Thoracic aorta (tissue), 2 donors: ENCODE measurements at places on chromosomes 2 and 18. TPM values are rescaled to one million over a fixed set of nuclear protein-coding genes. Genes with fewer than 3 reads are reported as not detected.

DNA sequence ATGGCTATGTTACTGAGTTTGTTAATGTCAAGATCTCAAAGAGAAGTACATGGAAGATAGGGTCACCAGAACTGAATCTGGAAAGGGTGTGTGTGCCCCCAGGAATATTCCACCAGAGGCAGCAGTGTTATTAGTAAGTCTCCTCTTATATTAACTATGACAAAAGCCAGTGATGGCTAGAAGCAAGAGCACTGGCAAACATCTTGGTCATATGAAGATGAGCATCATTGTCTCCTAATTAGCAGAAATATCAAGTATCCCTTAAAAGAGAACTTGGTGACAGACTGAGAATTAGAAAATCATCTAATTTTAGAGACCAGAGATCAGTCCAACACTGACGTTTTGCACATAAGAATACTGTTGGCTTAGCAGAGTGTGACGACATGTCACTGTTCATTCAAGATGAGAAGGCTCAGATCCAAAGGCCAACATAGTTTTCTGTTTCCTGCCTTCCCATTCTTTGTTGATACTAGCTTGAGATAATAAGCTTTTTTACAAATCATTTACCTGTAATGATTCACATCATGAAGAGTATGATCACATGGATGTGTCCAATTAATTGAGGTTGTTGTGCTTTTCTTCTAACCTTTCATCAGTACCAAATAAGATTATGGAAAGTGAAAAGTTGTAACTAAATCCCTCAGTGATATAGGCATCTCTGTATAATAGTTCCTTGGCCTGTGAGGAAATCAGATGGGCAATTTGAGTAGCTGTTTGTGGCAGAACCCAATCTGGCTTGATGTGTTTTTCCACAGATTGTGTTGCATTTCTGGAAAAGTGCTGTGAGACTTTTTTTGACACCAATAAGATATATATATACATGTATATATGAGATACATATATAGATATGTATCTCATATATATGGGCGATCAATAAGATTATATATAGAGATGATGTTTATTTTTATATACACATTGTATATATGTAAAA is 44.5 kb downstream of the MAPRE2 start:
- no peak for DNase-seq

GRCh38 chr2:148813603-148814065 is 61.4 kb upstream of the KIF5C start:
- DNase-seq = no peak

GKN2 gene
- total RNA-seq = 9.7 TPM

- DNase-seq = no peak
These were observed 200.6 kb downstream of the ZBTB7C start for GRCh38 chr18:48208432-48209140.

OXER1 gene
- 5.8 TPM for total RNA-seq

GRCh38 chr2:136058262-136058661 is 59.7 kb downstream of the CXCR4 start:
- no peak for DNase-seq

MSGN1 gene
- not detected for total RNA-seq

SCG2 gene
- total RNA-seq = 0.56 TPM
